LHCN-M2 (cell line): ENCODE measurements at places on chromosomes 13 and 19. TPM values are rescaled to one million over a fixed set of nuclear protein-coding genes. Genes with fewer than 3 reads are reported as not detected.

DNA sequence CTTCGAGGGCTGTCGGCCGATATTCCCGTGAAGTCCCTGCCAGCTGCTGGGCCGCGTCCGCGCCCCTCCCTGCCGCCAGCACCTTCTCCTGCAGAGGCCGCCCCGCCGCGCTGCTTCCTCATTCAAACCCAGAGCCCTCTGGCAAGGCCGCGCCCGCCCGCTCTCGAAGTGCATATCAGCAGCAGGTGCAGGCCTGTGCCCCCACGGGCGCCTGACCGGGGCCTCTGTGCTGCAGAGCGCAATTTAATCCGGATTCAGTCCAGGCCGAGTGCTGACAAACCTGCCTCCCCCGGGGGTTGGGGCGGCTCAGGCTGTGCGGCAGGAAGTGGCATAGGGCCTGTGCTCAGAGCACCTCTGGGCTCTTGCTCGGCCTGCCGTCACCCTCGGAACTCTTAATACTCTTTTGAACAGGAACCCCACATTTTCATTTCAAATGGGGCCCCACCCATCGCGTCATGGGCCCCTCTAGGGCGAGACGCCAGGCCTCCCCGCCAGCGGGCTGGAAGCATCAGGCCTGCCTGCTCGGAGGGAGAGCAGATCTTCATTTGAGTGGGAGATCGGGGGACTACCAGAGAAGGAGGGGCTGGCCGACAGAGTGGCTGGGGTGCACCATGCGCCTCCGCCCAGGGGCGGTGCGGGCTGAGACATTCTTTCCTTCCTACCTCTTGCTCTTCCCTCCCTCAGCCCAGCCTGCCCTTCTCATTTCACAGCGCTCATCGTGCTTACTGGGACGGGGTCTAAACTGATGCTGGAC is 125.7 kb downstream of the TNFRSF19 start:
- no peak for DNase-seq

GRCh38 chr19:39111593-39112199 is 13.9 kb upstream of the PAK4 start:
- DNase-seq: peak; percentile 34

- DNase-seq: no peak
Observed at GRCh38 chr13:51999510-51999911, 11.7 kb downstream of the ATP7B start.

- no peak for DNase-seq
Observed at GRCh38 chr19:30403203-30403985, 31.2 kb downstream of the ZNF536 start.

- no peak for DNase-seq
Observed at GRCh38 chr19:5125797-5126497, 157.0 kb downstream of the KDM4B start.

GRCh38 chr19:50749490-50749889 is 20.8 kb upstream of the GPR32 start:
- DNase-seq: no peak

- DNase-seq: no peak
Observed at GRCh38 chr13:50468849-50469669, 374.4 kb downstream of the DLEU7 start.

DNA sequence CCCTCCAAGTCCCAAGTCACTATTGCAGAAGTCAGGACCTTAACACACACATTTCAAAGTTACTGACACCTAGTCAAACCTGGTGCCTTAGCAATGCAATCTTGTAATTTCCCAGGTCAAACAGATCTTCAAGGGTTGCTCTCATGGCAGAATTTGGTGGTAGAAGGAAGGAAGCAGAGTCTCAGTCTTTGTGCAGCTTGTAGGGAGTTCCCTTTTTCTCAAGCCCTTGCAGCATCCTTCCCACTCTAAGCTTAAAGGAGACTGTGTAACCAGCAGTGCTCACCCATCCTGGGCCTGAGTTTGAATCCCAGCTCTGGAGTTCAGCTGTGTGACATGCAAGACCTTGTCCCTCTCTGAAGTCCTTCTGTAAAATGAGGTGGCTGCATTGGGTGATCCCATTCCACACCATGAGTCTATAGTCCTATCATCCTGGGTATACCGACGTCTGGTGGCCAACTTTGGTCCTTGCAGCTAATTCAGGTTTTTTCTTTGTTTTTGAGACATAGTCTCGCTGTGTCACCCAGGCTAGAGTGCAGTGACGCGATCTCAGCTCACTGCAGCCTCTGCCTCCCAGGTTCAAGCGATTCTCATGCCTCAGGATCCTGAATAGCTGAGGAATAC is 9.8 kb downstream of the SIGLEC10 start:
- peak; percentile 22 for DNase-seq

DNA sequence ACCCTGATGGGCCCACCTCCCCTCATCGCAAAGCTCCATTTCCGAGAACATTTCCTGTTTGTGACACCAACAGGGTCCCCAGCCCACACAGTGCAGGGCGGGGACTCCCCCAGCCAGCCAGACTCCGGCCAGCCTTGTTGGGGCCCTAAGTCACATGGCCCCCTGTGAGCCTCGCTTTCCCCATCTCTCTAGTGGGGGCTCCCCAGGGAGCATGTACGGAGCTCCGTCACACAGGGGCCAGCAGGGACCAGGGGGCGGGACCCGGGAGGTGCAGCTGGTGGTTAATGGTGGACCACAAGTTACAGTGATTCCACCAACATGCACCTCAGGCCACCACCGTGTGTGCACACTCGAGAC is 1.7 kb downstream of the TBXA2R start:
- DNase-seq: no peak

DNA sequence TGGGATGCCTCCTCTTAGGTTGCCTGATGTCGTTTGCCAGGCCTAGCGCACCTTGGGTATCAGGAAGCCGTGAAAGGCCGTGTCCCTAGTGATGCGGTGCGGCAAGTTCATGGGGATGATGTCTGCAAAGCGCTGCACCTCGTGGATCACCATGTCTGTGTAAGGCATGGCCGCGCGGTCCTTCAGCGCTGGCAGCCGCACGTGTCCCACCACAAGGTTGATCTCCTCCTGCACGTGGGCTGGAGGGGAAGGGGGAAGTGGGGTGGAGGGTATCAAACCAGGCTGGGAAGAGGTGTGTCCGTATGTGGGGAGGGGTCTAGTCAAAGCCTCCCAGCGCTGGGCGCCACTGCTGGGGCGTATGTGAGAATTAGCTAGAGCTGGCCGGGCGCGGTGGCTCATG is 23.2 kb downstream of the EGLN2 start:
- no peak for DNase-seq

DNA sequence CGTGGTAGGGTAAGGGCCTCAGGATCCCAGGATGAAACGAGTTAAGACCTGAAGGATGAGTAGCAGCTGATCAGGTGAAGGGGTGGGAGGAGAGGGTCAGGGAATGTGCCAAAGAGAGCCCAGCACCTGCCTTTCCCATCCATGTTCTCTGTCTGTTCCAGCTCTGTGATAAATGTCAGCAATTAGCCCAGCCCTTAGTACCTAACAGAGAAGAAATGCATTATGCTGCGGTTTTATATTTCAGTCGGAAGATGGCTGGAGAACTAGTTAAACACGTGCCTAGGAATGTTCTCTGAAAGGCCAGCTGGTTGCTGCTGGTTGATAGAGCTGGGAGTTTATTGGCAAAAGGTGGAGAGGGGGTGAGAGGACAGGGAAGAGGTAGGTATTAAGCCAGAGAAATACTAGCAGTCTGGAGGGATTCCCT is 268.2 kb downstream of the SHISA2 start:
- DNase-seq: no peak

- peak; percentile 46 for DNase-seq
Observed at GRCh38 chr13:82688400-82688994, 1193.8 kb downstream of the SLITRK1 start.

Gene FOSB
- total RNA-seq: 0.32 and 0.34 TPM in 2 replicates

Gene ZNF729
- not detected in 2 replicates for total RNA-seq

Gene NXNL1
- not detected in 2 replicates for total RNA-seq

Gene ZNF490
- total RNA-seq: 6.4 and 10.3 TPM in 2 replicates

Gene CPB2
- not detected in 2 replicates for total RNA-seq

Gene RAP2A
- 25.3 and 27.7 TPM in 2 replicates for total RNA-seq

Gene NLRP5
- not detected in 2 replicates for total RNA-seq

Gene CYP4F2
- not detected in 2 replicates for total RNA-seq
